ENCODE measurements at places on chromosomes 7 and 10.
A peak's percentile ranks its signal among the peaks of the same experiment; 100 is the strongest.

- no peak for DNase-seq
Measured at GRCh38 chr7:128796327-128796726, 4.6 kb downstream of the CCDC136 start.

GRCh38 chr10:76047521-76047920 is 616.1 kb downstream of the LRMDA start:
- DNase-seq: no peak

DNA sequence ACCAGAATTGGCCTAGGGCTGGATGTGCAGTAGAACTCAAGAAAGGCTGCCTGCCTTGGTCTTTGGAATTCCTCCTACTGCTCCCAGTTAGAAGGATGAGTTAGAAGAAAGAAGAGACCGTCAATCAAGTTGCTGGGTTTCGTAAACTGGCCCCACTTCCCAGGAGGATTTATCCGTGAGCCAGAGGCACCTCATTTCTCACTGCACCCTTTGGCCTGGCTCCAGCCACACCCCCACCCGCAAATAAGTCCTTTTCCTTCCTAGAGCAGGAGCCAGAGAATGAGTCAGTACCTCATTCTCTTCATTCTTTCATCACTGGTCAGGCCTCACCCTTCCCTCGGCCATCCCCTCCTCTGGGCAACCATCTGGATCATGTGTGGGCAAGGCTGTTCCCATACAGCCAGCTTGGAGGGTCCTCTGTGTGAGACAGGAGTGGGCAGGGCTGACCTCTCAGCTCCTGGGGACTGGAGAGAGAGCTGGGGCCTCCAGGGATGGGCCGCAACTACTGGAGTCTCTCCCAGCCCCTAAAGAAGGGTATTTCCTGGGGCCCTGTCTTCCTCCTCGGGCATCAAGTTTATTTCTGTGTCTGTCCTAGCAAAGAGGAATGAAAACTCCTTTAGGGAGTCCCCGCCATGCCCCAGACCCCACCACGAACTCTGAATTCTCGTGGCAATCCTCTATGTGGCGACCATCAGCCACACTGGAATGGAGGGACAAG is 87.2 kb upstream of the DUSP5 start:
- no peak for DNase-seq

GRCh38 chr10:85624511-85624910 is 742.1 kb downstream of the GRID1 start:
- no peak for DNase-seq

- no peak for DNase-seq
Measured at GRCh38 chr7:115779561-115779960, 251.0 kb downstream of the TFEC start.

- DNase-seq: no peak
Measured at GRCh38 chr10:80170641-80171040, 34.7 kb downstream of the ANXA11 start.

- DNase-seq: no peak
Measured at GRCh38 chr10:91512458-91512857, 102.3 kb downstream of the HECTD2 start.

DNA sequence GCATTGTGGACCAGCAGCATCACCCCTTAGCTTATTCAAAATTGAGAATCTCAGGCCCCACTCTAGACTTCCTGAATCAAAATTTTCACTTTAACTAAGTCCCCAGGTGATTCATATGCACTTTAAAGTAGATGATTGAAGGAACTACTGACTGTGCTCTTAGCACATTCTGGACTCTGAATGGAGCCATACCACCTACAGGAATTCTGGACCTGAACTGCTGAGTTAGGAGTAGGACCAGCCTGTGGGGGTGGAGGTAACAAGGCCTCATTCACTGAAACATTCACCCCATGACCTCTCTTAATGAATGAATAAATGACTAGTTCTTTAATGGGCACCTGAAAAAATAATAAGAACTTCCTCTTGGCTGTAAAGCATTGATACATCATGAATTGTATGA is 7.3 kb downstream of the PDK4 start:
- DNase-seq: no peak

GRCh38 chr7:135917721-135918120 is 59.4 kb downstream of the MTPN start:
- DNase-seq: no peak

- DNase-seq: no peak
Measured at GRCh38 chr10:108913300-108913699, 1010.0 kb downstream of the XPNPEP1 start.

- DNase-seq: no peak
Measured at GRCh38 chr10:71623098-71623985, 96.2 kb downstream of the C10orf105 start.

DNA sequence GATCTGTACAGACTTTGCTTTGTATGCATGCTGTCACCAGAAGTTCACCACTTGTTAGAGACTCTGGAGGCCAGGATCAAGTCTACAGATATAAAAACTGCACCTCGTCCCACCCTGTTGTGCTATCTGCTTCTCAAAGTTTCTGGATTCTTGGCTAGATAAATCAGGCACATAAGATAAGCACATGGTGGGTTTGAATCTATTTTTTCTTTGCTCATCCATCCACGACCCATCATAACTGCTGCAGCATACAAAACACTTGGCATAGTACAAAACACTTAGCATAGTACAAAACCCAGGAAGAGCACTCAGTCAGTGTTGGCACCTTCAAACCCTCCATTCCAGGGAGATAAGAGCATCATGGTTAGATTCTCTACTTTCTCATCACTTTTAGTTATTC is 42.4 kb upstream of the ANKRD1 start:
- no peak for DNase-seq

- DNase-seq: no peak
Measured at GRCh38 chr10:35889226-35889625, 247.1 kb upstream of the FZD8 start.

DNA sequence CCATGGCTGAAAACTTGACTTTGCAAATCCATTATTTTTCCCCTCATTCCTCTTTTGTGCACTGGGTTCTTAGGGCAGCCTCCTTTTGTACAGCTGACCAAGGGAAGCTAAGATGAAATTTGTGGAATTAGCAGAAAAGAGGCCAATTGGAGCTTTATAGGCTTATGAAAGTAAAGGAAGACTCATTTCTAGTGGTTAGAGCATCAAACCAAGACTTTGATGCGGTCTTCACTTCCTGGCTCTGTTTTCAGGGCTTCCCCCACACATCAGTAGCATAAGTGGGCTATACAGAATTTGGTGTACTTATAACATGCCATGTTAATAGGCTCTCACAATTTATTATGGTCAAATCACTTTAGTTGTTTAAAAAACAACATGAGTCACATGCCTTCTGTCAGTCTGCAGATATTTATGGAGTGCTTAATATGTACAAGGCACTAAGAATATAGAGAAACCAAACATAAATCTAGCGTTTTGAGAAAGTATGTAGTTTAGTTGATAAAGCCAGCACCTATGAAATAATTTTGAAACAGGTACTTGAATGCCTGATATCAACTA is 5.7 kb downstream of the AUTS2 start:
- DNase-seq: no peak

- DNase-seq: no peak
Measured at GRCh38 chr7:138658889-138659288, 42.3 kb downstream of the SVOPL start.

DNA sequence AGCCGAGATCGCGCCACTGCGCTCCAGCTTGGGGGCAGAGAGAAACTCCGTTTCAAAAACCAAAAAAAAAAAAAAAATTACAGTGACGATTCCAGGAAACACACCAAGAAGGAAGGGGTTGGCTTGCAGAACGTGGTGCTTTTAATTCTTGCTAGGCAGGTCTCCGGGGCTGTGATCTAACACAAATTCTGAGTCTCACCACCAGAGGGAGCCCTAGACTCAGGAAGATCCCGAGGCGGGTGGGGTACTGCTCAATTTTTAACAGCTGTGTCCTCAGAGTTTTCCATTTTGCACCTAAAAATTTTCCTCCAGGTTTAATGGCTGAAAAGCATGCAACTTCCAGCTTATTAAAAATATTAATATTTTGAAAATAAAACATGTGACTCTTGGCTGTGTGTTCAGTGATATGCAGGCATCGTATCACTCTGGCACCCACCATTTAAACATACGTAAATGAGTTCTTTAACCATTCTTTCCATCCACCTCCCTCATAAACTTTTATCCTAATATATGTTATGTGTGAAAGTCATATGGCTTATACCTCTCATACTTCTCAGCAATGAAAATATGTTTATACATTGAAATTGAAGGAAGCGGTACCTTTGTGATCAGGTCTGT is 26.5 kb upstream of the NUB1 start:
- DNase-seq: peak; percentile 65

- no peak for DNase-seq
Measured at GRCh38 chr7:137757146-137757925, 89.4 kb downstream of the DGKI start.

- no peak for DNase-seq
Measured at GRCh38 chr7:101386558-101387231, 24.0 kb downstream of the COL26A1 start.

DNA sequence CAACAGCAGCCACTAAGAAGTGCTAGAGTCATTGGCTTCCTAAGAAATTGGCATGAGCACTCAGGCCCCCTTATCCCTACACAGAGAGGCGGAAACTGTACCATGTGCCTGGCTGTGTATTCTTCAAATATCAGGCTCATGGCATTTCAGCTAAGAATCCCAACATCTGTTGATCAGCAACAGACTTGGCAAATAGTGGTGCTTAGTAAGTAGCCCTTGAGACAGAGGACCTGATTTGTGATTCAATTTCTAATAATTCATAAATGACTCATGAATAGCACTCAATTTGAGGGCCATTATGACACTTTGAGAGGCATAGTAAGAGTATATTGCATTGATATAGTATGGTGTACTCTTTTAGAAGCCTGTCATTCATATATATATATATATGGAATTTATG is 309.1 kb downstream of the LRMDA start:
- no peak for DNase-seq

DNA sequence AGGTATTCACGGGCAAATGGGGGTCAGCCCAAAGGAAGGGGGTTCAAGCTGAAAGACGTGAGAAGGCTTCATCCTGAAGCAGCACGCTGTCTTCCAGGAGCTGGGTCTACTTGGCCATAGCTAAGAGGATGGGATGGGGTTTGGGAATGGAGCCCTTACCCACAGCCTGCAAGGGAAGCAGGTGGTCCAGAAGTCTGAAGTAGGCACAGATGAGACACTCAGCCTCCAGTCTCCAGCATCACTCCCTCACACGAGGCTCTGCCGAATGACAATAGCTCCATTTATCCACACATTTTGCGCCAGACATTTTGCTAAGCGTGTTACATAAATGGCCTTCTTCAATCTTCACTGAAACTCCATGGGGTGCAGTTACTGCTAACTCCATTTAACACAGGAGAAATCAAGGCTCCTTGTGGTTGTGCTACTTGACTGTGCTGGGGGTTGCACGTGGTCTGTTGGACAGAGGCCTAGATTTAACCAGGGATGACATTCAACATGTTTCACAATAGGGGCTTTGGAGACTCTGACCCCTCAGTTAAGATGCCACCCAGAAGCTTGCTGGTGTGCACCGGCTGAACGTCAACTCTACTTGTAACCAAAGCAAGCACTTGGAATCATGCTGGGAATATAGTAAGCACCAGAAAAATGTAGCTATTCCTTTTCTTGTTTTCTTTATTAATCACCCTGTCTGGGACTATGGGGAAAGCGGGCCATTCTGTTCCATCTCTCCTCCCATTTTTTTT is 85.3 kb downstream of the FAM241B start:
- no peak for DNase-seq

GRCh38 chr7:33742521-33742920 is 162.8 kb upstream of the BMPER start:
- no peak for DNase-seq

- DNase-seq: no peak
Measured at GRCh38 chr10:22634093-22634492, 80.3 kb downstream of the PIP4K2A start.

GRCh38 chr10:68128015-68128414 is 18.7 kb downstream of the MYPN start:
- no peak for DNase-seq

DNA sequence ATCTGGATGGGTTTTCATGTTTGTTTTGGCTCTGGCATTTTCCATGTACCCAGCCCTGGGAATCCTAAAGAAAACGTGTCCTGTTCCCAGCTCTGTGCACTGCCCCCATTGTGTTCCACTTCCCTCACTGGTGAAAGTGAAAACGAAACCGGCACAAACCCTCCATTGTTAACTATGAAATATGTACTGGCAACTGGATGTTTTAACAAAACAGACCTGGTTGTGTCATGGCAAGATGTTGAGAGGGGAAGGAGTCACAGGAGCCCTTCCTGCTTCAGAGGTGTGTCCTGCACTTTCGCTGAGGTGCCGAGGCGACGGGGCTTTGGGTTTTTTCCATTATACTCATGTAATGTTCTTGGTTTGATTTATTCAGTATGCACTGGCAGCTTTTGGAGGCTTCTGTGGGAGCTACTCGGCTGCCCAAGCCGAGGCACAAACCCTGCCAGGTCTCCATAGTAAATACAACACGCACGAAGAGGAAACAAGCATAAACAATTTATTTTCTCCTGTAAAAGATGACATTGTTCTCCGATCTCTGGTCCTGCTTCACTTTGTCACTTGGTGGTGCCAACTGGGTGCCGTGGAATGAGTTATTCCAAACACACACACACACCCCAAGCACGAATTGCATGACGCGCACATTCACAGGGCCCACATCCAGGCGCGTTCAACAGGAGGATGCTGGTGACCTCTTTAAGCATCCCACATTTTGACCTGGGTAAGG is 118.2 kb downstream of the CDK6 start:
- peak; percentile 42 for DNase-seq

- DNase-seq: peak; percentile 86
Measured at GRCh38 chr10:88089498-88089897, 226.1 kb downstream of the PTEN start.

DNA sequence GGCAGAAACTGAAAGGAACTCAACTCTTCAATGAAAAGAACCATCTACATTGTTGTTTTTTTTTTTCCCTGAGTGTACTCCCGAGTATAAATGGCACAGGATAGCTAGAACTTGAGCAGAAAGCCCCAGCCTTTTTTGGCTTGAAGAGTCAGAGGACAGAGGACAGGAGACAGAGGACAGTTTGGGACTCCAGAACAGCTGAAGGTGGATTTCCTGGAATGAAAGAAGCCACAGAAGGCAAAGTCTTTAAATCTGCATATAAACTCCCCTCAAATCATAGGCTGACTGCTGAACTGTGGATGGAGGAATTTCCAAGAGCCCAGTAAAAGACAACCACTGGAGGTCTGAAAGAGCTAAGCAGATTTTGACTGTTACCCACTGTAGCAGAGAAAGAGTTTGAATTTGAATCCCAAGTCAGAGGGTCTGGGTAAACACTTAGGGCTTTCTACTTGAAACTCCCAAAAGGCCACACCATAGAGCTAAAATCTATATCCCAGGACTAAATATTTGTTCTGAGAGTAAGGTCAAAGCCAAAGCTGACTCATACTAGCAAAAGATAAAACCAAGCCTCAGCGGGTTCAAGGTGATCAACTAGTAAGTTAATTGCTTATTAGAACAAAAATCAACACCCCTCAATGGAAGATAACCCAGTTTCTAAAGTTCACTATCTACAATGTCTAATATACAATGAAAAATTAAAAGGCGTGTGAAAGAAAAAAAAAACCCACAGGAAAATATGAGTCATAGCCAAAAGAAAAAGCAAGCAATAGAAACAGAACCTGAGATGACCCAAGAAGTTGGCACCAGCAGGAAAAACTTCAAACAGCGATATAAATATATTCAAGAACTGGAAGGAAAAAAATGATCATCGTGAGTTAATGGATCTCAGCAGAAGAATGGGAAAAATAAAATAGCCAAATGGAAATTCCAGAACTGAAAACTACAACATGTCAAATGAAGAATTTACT is 1.8 kb upstream of the OPN1SW start:
- no peak for DNase-seq

- DNase-seq: no peak
Measured at GRCh38 chr10:113550365-113550764, 2.5 kb upstream of the HABP2 start.

GRCh38 chr7:17532861-17533404 is 234.5 kb downstream of the AHR start:
- DNase-seq: no peak

- DNase-seq: no peak
Measured at GRCh38 chr10:92267343-92267742, 23.5 kb downstream of the CPEB3 start.
